ENCODE measurements at places on chromosomes 7 and 10.

DNA sequence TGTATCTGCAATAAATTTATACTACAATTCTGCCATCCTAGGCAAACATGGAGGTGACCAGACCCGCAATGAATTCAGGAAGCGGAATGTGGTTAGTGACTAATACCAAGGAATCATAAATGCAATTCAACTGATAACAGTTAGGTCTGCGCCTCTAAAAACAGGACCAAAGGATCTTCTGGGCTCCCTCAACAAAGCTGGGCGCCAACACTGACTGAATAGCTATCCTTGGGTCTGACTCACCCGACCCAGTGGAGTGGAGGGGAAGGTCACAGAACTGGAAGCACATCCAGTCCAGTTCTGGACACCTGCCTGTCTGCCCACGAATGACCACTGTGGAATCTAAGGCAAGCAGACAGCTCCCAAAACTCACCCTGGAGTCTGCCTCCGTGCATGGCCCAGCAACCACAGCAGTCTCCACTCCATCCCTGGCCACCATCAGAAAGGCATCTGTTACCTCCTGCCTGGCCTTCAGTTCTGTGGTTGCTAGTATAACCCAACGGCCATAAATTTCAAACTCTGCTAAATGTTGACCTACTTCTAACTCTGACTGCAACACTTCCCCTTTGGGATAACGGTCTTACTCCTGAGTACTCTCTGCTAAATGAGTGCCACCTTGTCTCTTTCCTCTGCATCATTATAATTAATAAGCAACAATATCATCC is 43.0 kb upstream of the DLX6 start:
- DNase-seq, result no peak

DNA sequence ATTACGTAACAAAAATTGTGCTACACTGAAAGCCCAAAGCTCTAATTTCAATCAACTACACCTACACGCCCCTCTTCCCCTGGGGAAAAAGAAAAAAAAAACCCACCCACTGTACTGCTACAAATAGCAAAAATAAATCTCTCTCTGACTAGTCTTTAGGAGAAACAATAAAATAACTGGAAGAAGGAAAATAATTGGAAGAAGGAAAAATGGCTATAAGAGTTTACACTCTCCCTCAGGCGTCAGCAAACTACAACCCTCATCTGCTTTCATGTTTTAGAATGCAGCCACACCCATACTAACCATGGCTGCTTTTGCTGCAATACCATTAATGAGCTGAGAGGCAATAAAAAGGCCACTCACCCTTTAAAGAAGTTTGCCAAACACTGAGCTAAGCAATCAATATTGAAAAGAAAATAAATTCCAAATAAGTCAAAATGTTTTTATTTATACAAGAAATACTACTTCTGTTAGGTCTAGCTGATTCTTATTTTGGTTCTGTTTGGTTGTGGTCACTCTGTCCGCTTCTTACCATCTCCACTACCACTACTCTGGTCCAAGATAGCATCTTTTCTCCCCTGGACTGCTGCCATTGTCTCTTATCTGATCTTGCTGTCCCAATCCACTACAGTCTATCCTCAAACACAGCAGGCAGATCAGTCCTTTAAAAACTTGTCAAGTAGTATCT is 3.8 kb downstream of the MINDY3 start:
- DNase-seq, result no peak

GRCh38 chr7:106452031-106452851 is 167.5 kb upstream of the NAMPT start:
- DNase-seq, result no peak

GRCh38 chr10:24854256-24854655 is 98.2 kb downstream of the PRTFDC1 start:
- DNase-seq, result no peak

DNA sequence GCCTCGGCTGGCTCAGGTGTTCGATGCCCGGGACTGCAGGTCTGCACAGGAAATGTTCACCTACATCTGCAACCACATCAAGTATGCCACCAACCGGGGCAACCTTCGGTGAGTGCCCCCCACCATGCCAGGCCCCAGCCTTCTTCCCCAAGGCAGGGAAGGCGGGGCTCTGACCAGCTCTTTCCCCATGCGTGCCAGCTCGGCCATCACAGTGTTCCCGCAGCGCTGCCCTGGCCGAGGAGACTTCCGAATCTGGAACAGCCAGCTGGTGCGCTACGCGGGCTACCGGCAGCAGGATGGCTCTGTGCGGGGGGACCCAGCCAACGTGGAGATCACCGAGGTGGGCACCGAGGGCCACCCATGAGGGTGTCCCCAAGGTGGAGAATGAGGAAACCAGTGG is 7.5 kb downstream of the NOS3 start:
- DNase-seq, result no peak
